Peyer's patch (tissue), 4 donors: ENCODE measurements at places on chromosomes 3 and 15.

- no peak for DNase-seq
These were observed 21.3 kb downstream of the CHD2 start for GRCh38 chr15:92921215-92922131.

DNA sequence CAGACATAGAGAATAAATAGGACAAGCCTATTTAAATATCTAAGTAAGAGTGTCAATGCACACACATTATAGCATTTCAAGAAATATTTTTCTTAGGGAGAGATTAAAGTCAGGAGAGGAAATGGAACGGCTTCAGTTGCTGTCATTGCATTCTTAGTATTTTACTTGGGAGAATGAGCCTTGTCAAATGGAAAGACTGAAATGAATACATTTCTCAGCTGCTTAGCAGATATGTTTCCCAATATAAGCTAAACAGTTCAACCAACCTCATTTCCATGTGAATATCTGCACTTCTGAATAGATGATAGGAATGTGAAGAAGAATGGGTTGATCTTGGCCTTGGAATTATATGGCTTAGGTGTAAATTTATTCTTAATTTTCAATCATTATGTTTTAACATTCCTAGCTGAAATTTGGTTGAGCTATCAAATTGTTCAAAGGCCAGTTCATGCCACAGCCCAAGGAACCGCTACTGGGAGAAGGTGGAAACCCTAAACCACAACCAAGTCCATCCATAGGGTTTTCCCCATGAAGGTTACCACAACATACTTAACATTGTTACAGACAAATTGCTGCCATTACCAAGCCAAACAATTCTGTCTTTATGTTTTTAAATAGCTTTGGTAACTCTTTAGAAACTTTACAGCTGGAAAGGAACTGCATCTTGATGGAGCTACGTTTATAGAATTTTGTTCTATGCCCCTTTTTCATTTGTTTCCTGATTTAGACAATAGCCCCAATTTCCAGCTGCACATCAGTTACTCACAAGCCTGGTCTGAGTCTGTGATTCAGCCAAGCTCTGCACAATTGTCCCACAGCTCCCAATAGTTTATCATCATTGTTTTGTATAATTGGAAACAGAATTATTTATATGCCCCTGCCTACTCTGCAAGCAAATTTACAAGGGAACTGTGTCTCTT, 459.6 kb downstream of the MECOM start:
- DNase-seq, result no peak

- no peak for DNase-seq
These were observed 112.4 kb upstream of the ALDH1A3 start for GRCh38 chr15:100767001-100767825.

DNA sequence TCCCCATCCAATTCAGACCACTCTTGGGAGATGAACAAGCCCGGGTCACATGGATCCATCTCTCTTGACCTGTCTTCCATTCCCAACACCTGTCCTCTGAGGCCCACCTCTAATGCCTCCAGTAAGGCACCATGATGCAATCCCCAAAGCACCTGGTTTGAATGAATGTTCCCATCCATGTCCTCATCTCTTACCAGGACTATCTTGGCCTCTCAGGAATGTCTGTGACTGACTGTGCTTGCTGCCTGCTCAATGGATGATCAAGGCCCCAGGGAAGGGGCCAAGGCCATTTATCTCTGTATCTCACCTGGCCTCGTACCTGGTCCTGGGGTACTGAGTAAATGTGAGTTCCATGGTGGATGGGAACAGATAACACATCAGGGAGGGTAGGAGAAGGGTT, 49.7 kb downstream of the SLCO2A1 start:
- no peak for DNase-seq

GRCh38 chr3:110166791-110167190, 829.4 kb upstream of the DPPA4 start:
- DNase-seq, result no peak

GRCh38 chr15:55736756-55737155, 6.2 kb downstream of the PRTG start:
- DNase-seq, result no peak

- DNase-seq, result peak; percentile 97
These were observed at the start of gene FAM43A for GRCh38 chr3:194685718-194686413. FAM43A (plus strand) TSS chr3:194685883; CDS start chr3:194686827, 944 bp downstream.

GRCh38 chr3:194100856-194101390, 35.0 kb upstream of the HES1 start:
- DNase-seq, result peak; percentile 62

- DNase-seq, result peak; percentile 55
These were observed 28.0 kb upstream of the VGLL4 start for GRCh38 chr3:11671648-11672100.

GRCh38 chr15:83160741-83161140, 46.9 kb downstream of the HDGFL3 start:
- DNase-seq, result no peak

- no peak for DNase-seq
These were observed 21.5 kb downstream of the GABRR3 start for GRCh38 chr3:98013411-98014267.

GRCh38 chr15:64461721-64462162, 1.4 kb downstream of the ZNF609 start:
- DNase-seq, result no peak

DNA sequence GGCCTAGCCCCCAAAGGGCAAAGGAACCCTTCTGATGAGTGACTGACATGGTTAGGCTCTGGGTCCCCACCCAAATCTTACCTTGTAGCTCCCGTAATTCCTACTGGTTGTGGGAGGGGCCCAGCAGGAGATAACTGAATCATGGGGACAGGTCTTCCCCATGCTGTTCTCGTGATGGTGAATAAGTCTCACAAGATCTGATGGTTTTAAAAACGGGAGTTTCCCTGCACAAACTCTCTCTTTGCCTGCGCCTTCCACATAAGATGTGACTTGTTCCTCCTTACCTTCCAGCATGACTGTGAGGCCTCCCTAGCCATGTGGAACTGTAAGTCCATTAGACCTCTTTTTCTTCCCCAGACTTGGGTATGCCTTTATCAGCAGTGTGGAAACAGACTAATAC, 16.9 kb downstream of the TKT start:
- DNase-seq, result no peak

GRCh38 chr3:111332488-111333080, 209.4 kb upstream of the CD96 start:
- no peak for DNase-seq

- no peak for DNase-seq
These were observed 461.3 kb upstream of the NAALADL2 start for GRCh38 chr3:174397848-174398247.

GRCh38 chr3:170055209-170055608, 17.4 kb downstream of the GPR160 start:
- no peak for DNase-seq

GRCh38 chr15:45249125-45249780, 2.8 kb upstream of the SLC28A2 start:
- DNase-seq, result peak; percentile 49

- DNase-seq, result no peak
These were observed 167.4 kb downstream of the OSBPL10 start for GRCh38 chr3:31813686-31814085.

GRCh38 chr3:177652556-177653291, 455.4 kb upstream of the TBL1XR1 start:
- DNase-seq, result no peak

- no peak for DNase-seq
These were observed 8.5 kb downstream of the CRBN start for GRCh38 chr3:3170998-3171397.

DNA sequence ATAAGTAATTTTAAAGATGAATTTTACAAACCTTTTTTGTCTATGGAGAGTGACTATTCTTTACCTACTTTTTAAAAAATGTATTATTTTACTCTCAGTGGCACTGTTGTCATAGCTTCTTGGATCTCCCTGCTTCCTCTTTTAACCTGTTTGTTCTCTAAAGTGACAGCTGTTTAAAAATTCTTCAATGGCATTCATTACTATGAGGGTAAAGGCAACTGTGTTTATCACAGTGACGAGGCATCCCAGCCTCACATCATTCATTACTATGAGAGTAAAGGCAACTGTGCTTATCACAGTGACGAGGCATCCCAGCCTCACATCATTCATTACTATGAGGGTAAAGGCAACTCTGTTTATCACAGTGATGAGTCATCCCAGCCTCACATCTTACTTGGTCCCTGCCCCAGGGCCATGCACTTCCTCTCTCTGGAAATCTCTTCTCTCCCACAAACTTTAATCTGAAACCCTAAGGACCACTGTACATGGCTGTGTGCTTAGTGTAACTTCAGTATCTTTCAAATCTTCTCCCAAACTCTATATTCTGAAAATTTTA, 101.7 kb upstream of the ZNF717 start:
- no peak for DNase-seq
